ENCODE measurements at places on chromosomes 2 and 18.

DNA sequence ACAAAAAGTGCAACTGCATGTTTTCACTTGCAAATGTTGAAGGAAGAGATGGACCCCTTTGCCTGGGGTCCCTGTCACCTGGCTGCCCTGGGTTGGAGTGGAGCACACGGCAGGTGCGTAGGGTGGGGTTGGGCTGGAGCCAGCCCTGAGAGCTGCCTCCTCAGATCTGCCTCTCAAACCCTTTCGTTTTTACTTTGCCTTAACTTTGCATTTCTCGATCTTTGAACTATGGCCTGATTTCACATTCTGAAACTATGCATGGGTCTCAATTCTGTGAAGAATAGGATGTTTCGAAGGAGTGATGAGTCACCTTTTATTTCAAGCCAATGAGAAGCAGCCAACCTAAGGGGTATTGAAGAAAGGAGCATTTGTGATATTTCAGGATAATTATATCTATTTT lies 132.8 kb downstream of the ACOXL start:
- no peak overlapping the region for H3K27ac ChIP-seq
- no peaks in the 10 kb centered on the region for H3K36me3 ChIP-seq
- no peak overlapping the region for H3K4me3 ChIP-seq
- no peaks in the 10 kb centered on the region for H3K4me1 ChIP-seq
- no peak for DNase-seq
- H3K27me3 ChIP-seq, result peaks cover 57% of the 10 kb centered on the region

DNA sequence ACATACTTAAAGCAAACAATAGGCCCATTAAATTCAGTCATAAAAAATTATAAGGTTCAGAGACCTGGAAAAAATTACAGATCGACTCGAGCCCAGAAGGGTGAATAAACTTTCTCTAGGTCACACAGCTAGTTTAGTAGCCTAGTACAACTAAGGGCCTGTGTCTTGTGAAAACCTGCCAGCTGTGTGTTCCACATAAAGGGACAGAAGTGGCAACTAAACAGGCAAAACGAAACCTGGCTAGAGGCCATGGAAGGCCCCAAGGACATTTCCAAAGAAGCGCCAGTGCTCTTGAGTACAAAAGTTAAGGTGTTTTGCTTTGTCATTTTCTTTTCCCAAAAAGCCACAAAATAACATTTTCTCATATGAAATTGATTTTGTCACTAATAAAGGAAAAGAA lies 164.9 kb downstream of the L3MBTL4 start:
- no peaks in the 10 kb centered on the region for H3K4me1 ChIP-seq
- H3K4me3 ChIP-seq, result no peak overlapping the region
- no peaks in the 10 kb centered on the region for H3K27me3 ChIP-seq

- H3K27me3 ChIP-seq, result no peaks in the 10 kb centered on the region
- H3K4me1 ChIP-seq, result peaks cover 23% of the 10 kb centered on the region
- H3K36me3 ChIP-seq, result no peaks in the 10 kb centered on the region
- H3K4me3 ChIP-seq, result no peak overlapping the region
- no peak for DNase-seq
- no peak overlapping the region for H3K27ac ChIP-seq
Measured at GRCh38 chr2:237596520-237597195, 6.1 kb upstream of the RAB17 start.

- no peak for DNase-seq
- no peaks in the 10 kb centered on the region for H3K27me3 ChIP-seq
- H3K27ac ChIP-seq, result no peak overlapping the region
- no peaks in the 10 kb centered on the region for H3K4me1 ChIP-seq
Measured at GRCh38 chr2:46163098-46163430, 134.1 kb upstream of the EPAS1 start.

DNA sequence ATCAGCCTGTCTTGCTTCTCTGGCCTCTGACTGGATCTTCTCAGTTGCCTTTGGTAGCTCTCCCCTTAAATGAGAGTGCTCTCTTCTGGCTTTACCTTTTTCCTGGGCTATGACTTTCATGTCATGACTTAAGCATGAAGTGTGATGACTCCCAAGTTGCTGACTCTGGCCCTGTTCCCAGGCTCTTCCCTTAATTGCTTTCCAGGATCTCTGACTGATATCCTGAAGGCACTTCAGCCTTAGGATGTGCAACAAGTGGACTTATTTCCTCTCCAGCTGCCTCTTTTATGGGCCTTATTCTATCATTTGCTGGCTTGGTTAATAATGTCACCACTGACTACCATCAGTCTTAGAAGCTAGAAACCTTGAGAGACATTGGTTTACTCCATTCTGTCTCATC lies 17.4 kb downstream of the SEMA4F start:
- no peaks in the 10 kb centered on the region for H3K36me3 ChIP-seq
- no peaks in the 10 kb centered on the region for H3K27me3 ChIP-seq
- no peaks in the 10 kb centered on the region for H3K4me1 ChIP-seq
- DNase-seq, result no peak
- no peak overlapping the region for H3K27ac ChIP-seq
